ENCODE measurements at places on chromosomes 6 and 20.

DNA sequence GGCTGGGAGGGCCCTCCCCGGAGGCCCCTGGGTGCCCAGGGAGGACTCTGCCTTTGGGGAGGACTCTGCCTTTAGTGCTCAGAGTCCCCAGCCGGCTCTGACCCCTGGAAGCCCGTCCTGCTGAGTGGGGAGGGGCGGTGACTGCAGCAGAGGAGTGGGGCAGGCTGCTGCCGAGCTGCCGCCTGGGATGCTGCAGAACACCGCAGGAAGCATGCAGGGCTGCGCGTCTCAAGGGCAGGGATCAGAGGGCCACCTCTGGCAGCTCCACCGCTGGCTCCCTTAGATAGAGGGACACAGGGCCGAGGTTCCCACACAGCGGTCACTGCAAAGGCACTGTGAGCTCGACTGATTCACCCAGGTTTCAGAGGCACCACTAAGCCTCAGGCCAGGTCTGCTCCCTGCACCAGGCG, 82.2 kb upstream of the GATA5 start:
- no peak for DNase-seq

DNA sequence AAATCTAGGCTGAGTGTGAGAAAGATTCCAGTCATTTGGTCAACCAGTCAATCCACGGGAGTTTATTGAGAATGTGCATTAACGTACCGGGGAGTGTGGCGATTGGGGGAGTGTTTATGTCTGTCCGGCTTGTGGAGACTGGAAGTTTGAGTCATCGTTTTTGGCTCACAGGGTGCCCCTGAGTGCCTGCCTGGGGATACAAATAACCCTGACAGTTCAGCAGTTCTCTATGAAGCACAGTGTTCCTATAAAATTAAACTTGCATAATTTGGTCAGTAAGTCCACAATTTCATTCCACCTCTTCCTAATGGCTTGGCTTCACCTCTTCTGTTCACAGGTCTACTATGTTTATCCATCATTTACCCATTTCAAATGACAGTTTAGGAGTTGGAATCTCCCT, 72.6 kb upstream of the PLEKHG1 start:
- no peak for DNase-seq

DNA sequence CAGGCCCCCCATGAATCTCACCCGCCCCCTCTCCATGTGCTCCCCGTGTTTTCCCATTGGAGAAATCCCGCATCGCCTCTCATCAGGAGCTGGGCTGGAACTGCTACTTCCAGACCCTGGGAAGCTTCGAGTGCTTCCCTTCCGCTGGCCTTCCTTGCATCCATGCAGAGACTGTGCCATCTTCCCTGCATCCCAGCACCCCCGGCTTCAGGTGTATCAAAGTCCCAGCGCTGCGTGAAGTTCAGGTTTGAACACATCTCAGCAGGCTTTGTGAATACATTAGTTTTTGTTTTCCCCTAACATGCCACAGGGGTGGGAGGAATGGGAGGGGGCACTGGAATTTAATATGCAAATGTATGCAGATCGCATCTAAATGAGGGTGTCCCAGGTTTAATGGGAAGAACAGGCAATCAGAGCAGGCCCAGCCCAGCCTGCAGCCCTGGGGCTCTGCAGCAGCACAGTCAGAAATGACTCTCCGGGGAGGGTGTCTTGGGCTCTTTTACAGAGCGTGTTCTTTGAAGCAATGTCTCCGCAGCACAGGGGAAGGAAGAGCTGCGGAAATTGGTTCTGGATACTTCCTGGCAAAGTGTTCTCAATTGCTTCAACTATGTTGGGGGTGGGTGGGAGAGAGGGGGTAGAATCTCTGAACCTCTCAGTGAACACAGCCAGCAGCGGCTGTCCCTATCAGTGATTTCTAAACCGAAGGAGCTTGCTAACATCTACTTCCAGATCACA, 8.3 kb upstream of the MMP9 start:
- DNase-seq: no peak

GRCh38 chr20:60115451-60115850, 157.2 kb downstream of the CDH26 start:
- no peak for DNase-seq

- no peak for DNase-seq
Measured at GRCh38 chr20:35525639-35526038, 3.8 kb downstream of the C20orf173 start.

DNA sequence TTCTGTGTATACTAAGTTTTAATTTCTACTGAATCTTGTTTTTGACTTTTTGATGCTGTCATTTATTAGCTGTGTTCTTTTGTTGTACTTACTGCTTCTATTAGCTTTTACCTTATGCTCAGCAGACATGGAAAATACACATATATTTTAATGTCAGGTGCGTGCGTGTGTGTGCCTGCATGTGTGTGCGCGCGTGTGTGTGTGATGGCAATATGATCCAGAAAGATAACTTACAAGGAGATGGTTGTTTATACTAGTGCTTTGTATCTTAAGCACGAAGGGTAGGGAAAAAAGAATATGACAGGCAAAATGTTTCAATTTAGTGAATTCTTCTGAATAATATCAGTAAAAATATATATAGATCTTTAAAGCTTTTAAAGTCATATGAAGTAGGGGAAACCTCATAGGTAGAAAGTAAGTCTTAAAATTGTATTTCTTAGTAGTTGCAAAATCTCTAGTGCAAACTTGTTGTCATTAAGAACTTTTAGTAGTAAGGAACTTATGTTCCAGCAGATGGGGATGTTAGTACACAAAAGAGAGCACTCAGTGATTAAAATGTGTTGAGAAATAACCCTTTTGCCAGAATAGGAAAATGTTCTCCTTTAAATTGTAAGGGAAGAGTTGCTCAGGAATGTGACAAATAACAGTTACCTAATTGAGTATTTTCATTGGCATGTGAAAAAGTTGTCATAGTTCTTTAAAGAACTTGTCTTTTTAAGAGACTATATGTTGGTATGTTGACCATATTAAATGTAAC, 13.2 kb downstream of the QKI start:
- DNase-seq: no peak

DNA sequence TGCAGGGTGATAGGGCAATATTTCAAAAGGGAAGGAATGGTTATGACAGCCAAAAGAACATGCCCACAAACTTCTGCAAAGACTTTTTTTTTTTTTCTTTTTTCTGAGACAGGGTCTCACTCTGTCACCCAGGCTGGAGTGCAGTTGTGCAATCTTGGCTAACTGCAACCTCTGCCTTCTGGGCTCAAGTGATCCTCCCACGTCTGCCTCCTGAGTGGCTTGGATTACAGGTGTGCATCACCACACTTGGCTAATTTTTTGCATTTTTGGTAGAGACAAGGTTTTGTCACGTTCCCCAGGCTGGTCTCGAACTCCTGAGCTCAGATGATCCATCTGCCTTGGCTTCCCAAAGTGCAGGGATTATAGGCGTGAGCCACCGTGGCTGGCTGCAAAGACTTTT, 117.6 kb upstream of the ADGRF1 start:
- no peak for DNase-seq

GRCh38 chr20:17572034-17572638, 2.3 kb downstream of the DSTN start:
- no peak for DNase-seq

DNA sequence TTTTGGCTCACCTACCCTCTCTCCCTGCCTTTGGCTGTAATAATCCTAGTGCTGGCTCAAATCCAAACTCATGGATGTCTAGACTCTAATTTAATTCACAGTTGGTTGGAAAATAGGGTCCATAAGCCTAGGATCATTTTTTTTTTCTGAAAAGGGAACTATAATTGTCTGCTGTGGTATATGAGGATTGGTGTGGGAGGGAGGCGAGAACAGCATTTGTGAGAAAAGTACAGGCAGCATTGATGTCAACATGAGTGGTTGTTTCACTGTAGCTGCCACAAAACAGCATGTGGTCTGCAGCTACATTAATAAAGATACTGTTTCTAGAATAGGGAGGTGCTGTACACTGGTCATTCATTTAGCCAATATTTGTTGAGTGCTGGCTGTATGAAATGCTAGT, 18.6 kb upstream of the POLR1H start:
- no peak for DNase-seq

GRCh38 chr6:44156494-44157151, 2.0 kb upstream of the CAPN11 start:
- no peak for DNase-seq

DNA sequence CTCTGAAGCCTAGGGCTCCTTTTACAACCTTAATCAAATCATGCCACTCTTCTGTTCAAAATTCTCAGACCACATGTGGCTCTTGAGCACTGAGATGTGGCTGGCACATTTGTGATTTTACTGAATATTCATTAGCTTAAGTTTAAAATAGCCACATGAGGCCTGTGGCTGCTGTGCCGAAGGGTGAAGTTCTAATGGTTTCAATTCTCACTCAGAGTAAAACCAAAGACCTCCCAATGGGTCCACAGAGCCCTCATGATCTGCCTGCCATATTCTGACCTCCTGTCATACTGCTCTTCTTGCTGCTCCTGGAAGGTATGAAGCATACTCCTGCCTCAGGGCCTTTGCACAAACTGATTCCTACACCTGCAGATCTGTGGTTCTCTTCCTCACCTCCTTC, 7.8 kb upstream of the CST3 start:
- no peak for DNase-seq

- DNase-seq: no peak
Measured at GRCh38 chr6:156688620-156688971, 88.6 kb upstream of the ARID1B start.

- DNase-seq: no peak
Measured at GRCh38 chr6:105832313-105832761, 253.8 kb upstream of the PRDM1 start.

DNA sequence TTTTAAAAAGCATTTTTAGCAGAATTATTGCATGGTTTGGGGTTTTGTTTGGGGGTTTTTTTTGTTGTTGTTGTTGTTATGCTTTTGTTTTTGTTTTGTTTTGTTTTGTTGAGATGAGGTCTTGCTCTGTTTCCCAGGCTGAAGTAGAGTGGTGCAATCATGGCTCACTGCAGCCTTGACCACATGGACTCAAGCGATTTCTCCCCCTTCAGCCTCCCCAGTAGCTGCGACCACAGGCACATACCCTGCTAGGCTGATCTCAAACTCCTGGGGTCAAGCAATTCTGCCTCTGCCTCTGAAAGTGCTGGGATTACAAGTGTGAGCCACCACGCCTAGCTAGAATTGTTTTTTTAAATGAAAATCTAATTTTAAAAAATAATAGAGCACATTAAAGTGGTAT, 35.7 kb downstream of the UBR2 start:
- no peak for DNase-seq

DNA sequence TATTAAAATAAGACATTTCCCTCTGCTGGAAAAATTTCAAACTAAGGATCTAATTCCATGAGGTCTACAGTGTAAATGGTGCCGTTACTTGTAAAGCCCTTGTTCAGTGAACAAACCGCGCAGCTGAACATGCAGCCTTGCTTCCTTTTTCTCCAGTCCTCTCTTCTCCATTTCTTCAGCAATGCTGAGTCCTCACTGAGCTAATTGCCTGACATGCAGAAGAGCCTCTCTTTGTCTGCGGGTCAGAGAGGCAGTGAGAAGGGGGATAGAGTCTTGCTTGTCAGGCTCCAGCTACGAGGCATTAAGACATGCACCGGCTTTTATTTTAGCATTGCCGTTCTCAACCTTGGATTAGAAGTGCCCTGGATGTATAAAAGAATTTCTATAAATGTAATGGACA, 25.7 kb downstream of the ZDHHC14 start:
- no peak for DNase-seq

DNA sequence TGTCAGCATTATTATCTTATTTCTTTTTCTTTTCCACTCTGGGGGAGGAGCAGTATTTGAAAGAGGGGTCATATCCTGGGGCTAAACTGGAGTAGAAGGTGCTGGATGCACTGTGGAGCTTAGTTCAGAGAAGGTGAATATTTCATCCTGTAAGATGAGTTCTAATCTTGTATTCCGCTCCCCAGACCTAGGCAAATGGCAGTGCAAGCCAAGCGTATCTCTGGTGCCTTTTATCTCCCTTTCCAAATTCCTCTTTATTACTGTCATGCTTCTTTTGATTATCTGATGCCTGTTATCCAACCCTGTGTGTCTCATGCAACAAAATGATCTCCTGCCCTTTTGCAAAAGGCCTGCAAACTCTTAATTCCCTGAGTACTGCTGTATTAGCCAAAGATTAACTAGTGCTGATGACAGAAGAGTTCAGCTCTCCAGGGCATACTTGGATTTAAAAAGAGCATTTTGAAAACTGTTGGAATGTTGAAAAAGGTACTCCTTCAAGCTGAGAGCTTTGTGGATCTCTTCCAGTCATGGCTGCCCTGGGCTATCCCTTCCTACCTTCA, 138.0 kb downstream of the CARMIL1 start:
- no peak for DNase-seq

DNA sequence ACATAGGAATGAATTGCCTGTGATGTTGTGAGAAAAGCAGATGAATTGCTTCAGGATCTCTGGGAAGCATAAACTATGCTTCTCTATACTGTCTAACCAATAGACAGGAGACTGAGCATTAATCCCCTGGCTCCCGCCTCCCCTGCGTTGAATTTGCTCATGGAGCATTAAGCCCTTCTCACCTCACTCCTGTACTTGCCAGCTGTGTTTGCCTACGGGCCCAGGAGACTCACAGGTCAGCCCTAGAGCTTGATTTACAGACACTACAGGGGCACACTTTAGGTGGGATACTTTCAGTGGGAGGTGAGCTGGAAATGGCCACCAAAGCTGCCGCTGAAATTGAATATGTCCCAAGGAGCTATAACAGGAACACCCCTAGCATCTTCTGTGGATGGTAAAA, 418.7 kb downstream of the CBLN4 start:
- DNase-seq: no peak

DNA sequence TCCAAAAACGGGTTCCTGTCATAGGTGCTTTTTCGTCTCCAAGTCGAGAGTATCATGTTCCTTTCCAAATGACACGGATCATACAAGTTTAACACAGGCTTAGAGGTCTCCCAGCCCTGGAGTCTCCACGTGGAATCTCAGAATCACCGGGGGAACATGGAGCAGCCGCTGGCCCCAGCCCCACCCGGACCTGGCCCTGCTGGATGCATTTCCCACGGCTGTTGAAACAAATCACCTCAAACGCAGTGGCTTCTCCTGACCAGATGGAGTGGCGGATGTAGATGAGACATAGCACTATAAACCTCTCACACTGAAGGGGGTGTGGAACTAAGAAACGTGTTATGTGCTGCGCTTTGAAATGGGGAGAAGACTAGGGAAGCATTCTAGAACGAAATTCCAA, 70.0 kb upstream of the FRMD1 start:
- no peak for DNase-seq

- no peak for DNase-seq
Measured at GRCh38 chr6:42175860-42176259, 2.7 kb downstream of the GUCA1A start.

DNA sequence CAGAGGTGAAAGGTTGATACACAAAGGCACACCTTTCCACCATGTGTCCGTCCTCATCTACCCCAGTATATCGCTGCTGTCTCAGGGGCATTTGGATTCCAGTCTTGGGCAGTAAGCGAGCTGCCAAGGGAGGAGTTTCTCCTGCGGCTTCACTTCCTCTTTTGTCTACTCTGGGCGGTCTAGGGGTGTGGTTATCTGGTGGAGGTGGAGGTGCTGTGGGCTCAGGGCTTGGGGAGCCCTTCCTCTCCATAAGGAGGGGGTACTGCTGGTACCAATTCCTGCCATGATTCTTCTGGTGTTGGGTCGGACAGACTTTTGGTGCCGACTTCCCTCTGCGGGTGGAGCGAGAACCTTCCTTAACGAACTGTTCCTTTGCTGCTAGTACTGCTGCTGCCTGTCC, 31.9 kb upstream of the FABP7 start:
- no peak for DNase-seq

GRCh38 chr6:116035616-116036015, 25.1 kb downstream of the FRK start:
- DNase-seq: no peak

Measured in stimulated activated CD4-positive, alpha-beta T cell treated with anti-CD3 and anti-CD28 coated beads, Interleukin-1b, Interleukin-23, amount 100 ng/mL, for 1 hour (primary cell).